ENCODE measurements at places on chromosomes 13 and 19.

DNA sequence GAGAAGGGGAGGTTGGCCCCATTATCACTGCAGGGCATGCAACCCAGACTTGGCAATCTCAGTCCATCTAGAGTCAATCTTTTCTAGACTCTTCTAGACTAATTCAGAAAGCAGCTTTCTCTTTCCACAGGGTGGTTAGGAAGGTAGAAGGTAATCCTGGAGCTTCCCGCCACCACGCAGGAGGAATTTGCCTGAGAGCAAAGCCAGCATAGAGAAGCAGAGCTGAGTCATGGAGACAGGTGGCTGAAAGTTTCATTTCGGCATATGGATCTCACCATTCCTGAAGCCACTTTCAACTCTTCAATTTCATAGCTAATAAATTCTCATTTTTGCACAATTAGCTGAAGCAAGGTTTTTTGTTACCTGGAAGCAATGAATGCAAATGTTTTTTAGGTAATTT, 29.0 kb upstream of the FFAR2 start:
- DNase-seq: no peak

GRCh38 chr19:45924891-45925447, 10.4 kb upstream of the NANOS2 start:
- DNase-seq: no peak

- no peak for DNase-seq
Observed at GRCh38 chr19:49896863-49897621, at the start of gene IL4I1. Gene IL4I1 (minus strand): TSS chr19:49896887. CDS start chr19:49896160, 727 bp downstream.

GRCh38 chr19:49418511-49418910, 4.7 kb downstream of the PTH2 start:
- DNase-seq: no peak

DNA sequence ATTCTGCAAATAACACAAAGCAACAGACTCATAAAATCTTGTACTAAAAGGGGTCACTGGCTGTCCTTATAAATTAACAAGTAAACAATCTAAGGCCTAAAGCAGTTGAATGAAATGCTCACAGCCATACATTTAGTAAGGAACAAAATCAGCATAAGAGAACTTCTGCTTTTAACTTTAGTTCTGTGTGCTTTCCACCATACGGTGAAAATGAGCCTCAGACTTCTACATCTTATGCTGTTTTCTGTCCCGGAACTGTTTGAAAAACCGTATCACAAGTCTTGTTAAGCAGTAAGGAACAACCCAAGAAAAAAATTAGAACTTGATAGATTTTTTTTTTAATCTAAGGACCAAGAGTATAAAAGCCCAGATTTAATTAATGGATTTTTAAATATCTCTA, 549.1 kb upstream of the MIR17HG start:
- DNase-seq: no peak

DNA sequence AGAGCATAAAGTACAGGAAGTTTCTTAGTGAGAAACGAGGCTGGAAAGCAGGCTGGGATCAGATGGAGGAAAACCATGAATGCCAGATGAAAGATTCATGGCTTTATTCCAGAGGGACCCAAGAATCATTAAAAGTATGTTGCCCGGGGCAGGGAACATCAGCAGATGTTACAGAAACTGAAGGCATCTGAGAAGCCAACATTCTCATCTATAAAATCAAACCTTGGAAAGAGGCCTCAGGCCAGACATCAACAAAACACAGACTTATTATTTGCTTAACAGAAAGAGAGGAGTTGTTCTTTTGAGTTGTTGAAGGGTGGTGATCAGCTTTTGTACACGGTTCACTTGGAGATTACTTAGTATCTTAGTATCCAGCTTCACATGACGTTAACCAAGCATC, 543.6 kb downstream of the RFC3 start:
- peak; percentile 73 for DNase-seq

- no peak for DNase-seq
Observed at GRCh38 chr19:10768369-10768768, 50.5 kb downstream of the DNM2 start.

GRCh38 chr19:57682226-57682766, 519 bp downstream of the ZNF551 start:
- no peak for DNase-seq

DNA sequence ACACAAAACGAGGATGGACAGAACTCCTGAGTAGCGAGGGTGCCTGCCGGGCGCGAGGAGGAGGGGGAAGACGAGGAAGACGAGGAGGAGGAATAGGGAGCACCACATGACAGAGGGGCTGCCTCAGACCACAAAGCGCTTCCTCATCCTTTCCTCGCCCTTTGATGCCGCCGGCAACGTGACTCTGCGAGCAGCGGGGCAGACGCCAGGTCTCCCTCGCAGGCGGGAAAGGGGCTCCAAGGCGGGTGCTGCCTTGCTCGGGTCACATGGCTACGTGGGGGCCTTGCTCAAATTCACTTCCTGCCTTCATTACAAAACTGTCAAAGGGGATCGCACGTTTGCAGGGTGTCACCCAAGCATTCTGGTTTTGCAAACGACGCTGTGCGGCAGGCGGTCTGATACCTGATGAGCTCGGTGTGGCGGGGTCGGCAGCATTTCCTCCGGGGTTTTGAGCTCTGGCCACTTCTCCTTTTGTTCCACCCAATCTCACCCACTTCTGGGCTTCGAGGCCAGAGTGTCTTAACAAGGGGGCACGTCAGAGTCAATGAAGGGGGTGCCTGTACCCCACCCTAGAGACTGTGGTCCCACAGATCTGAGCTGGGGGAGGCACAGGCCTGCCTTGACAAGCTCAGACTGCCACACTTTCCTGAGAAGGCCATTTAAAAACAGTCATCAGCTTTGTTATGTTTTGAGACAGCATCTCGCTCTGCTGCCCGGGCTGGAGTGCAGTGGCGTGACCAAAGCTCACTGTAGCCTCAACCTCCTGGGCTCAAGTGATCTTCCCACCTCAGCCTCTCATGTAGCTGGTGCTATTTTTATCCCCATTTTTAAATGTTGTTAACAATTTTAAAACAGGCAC, 14.9 kb downstream of the MAP2K2 start:
- no peak for DNase-seq

DNA sequence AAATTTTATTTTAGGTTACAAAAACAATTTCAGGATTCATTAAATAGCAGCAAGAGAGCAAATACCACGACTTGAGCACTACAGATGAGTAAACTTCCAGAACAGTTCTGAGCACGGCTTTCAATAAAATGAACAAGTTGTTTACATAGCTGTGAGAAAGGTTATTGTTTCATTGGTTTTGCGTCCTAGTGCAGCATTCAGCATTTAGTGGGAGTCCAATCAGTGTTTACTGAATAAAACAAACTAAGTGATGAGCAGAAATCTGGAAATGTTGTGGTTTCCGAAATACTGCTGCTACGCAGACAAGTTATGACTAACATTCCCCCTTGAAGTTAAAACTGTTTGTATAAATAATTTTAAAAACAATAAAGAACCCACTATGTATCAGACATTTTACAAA, 251.5 kb upstream of the STARD13 start:
- DNase-seq: peak; percentile 49

- no peak for DNase-seq
Observed at GRCh38 chr13:50235604-50236342, 220.5 kb downstream of the KCNRG start.

GRCh38 chr13:67052550-67053490, 177.3 kb downstream of the PCDH9 start:
- DNase-seq: no peak

DNA sequence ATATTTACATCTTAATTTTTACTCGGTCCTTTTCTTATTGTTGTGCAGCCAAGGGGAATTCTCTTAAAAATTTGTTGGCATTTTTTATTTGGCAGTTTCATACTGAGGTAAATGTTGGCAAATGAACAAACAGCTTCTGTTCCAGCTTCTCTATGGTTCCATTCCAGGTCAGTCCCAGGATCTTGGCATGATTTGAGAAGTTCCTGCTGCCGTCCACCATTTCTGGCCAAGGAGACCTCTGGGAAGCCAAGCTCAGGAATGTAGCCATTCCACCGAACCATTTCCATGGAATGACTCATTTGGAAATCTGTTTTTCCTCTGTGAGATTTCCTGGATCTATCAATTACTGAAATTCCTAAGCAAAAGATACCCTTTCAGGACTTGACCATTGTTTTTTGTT, 43.9 kb downstream of the SLC10A2 start:
- DNase-seq: no peak

DNA sequence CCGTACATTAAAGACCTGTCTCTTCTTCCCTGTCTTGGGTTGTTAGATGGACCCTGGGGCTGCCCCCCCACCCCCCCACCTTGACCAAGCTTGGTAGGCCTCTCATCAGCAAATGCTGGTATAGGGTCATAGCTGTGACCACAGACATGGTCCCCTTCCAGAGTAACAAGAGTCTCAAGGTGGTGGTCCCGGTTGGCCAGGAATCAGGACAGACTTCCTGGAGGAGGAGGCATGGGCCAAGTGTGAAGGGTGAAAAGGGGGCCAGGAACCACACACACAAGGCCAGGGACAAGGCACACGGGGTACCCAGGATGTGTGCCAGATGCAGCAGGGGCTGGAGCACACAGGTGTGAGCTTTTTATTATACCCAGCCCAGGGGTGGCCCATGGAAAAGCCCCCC, 1.1 kb upstream of the MRI1 start:
- DNase-seq: no peak

DNA sequence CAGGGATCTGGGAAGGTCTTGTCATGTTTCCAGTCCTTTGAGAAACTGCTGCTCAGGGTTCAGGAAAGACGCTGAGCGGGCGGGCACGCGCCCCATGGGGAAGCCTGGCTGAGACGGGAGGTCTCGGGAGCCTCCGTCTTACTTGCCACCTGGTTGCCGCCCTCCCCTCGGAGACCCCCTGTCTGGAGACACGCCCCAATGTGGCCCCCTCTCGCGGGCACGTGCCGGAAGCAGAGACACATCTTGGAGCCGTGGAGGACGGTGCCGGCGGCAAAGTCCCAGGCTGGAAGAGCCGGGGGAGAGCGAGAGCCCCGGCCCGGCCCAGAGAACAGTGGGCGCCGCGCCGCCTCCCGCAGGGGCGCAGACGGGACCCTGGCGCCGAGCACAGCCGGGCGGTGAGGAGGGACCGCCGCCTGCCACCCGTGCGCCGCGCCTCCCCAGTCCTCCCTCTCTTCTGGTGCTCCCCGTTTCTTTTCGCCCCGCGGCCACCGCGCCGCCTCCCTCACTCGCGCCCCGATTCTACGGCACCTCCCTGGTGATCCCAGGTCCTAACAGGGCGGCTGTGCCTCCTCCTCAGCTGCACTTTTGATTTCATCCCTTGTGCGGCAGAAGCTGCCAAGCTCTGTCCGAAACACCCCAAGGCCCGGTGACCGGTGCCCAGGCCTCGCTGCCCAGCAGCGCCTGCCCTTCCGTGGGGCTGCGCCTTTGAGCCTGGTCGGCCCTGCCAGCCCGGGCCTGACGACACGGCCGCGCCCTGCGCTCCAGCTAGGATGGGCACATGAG, 15.5 kb downstream of the GJB2 start:
- no peak for DNase-seq

GRCh38 chr19:45495178-45495577, 1.7 kb downstream of the RTN2 start:
- DNase-seq: no peak

- no peak for DNase-seq
Observed at GRCh38 chr19:33498391-33499000, 23.1 kb downstream of the PEPD start.

DNA sequence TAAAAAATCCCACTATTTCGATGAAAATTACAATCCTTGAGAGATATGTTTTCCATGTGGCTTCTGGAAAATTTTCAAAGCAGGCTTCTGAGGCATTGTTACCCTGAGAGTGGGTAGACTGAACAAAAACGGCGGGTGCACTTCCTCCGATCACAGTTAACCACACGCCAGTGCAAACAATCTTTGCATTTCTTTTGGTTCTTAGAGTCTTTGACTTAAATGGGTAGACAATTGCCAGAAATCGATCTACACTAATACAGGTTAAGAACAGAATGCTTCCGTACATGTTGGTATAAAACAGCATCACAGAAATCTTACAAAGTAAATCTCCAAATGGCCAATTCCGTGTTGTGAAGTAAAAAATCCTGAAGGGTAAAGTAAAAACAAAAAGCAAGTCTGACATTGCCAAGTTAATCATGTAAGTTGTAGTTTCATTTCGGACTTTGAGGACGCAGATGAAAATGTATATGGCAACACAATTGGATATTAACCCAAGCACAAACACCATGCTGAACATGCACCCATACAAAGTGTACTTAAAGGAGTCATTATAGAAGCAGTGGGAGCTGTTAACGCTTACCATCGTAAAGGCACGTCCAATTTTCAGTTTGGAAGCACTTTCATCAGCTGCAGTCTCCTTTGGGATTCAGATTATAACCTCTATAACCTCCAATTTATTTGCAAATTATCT, 927 bp downstream of the LPAR6 start:
- peak; percentile 13 for DNase-seq

DNA sequence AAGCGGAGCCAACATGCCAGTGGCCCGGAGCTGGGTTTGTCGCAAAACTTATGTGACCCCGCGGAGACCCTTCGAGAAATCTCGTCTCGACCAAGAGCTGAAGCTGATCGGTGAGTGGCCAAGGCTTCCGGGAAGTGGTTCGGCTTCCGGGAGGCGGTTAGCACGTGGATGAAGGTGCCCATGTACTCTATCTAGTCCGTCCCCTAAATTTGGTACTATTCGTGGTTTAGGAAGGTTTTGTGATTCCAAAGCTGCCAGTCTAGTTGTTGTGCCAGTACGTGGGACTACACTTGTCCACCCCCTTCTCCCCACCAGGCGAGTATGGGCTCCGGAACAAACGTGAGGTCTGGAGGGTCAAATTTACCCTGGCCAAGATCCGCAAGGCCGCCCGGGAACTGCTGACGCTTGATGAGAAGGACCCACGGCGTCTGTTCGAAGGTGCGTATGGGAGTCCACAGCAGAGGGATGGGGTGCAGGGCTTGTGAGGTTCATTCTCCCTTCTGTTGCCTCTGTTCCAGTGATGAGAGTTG, 579 bp downstream of the RPS9 start:
- DNase-seq: no peak

DNA sequence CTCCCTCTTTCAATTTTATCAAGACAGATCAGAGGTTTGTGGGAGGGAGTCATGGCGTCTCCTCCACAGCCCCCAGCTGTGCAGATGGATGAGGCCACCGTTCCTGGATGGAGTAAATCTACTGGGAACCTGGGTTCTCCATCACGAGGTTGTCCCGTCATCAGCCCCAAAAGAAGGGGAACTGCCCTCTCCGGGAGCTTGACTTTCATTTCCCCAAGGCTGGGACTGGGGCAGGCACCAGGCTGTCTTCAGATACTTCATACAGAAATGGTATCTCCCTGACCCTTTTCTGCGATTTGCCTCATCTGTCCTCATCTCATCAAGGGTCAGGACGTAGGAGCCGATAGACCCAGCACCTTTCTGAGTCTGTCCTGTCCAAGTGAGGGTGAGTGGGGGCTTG, 9.8 kb downstream of the LILRB2 start:
- DNase-seq: no peak

- no peak for DNase-seq
Observed at GRCh38 chr19:10600149-10600548, 13.0 kb upstream of the AP1M2 start.

DNA sequence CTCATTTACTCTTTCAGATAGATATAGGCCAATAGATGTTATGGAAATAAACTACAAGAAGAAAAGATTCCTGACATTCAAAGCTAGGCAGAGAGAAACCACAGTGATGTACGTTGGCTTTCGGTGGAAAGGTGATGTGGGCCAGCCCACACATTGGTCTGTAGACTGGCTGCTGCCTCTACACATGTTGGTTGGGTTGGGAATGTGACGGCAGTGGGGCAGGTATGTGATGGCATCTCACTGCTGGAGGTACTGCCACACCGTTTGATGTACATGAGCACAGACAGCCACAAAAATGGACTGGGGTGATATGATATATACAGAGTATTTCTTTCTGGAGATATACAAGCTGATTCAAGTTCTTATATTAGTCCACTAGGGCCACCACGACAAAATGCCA, 69.4 kb downstream of the C13orf42 start:
- no peak for DNase-seq

GRCh38 chr13:32087955-32088747, 56.6 kb downstream of the FRY start:
- DNase-seq: peak; percentile 25

Data from fibroblast of skin of back (primary cell).